ENCODE measurements at places on chromosomes 3 and 15.

GRCh38 chr15:39622660-39623516, 42.0 kb downstream of the THBS1 start:
- no peak for DNase-seq

DNA sequence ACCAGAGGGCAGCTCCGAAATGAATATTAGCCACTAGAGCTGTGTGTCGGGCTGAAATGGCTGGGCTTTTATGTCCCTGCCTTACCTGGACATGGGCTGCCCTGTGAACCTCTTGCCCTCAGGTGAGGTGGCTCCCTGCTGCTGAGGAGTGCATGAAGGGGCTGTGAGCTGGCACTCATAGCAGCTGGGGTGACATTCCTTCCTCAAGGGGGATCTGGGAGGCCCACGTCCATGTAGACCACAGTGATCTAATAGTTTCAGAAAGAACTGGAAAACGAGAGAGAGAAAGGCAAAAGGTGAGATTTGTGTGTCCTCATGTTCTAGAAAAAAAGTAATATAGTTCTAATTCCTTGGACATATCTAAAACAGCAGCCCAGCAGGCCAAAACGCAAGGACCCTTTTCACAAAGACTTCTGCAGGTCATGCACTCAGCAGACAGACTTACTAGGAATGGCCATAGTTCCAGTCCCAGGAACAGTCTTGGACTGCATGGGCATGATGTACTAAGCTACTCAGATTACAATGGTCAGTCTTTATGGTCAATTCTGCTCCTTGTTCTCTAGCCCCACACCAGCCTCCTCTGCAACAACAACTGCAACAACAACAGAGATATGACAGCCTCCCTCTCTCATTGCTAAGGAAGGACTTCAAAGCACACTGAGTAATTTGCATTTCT, 10.8 kb upstream of the SLC24A5 start:
- DNase-seq, result no peak

DNA sequence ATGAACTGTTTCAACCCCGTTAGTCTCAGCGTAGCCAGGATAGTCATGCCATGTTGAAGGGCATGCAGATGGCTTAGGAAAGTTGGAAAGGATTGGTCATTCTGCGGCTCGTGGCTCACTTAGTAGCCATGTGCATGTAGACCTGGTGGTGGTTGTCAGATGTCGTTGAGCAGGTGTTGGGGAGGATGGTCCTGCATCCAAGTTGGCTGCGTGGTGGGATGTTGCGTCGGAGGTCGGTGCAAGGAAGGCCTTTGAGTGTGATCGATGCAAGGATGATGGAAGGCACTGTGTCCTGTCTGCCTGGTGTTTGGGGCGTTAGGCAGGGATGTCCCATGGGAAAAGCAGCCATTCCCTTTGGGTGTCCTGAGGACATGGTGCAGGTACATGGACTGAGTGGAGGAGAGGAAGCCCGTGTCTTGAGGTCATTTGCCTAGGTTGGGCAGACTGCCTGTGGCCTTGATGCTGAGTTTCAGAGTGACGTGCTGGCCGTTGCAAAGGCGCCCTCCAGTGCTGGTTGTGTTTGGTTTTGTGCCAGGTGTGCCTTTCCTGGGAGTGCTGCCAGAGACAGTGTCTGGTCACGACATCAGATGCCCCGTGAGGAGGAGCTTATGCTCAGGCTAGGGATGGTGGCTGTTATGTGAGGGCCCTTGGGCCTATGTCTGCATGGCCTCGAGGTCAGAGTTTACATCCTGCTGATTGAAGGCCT, 103.4 kb downstream of the SNRPN start:
- no peak for DNase-seq

- DNase-seq, result no peak
Measured at GRCh38 chr3:128573160-128573559, 77.5 kb downstream of the RPN1 start.

GRCh38 chr3:74842141-74842540, 227.7 kb upstream of the CNTN3 start:
- DNase-seq, result no peak

GRCh38 chr15:34047893-34048775, 9.1 kb upstream of the AVEN start:
- DNase-seq, result no peak

DNA sequence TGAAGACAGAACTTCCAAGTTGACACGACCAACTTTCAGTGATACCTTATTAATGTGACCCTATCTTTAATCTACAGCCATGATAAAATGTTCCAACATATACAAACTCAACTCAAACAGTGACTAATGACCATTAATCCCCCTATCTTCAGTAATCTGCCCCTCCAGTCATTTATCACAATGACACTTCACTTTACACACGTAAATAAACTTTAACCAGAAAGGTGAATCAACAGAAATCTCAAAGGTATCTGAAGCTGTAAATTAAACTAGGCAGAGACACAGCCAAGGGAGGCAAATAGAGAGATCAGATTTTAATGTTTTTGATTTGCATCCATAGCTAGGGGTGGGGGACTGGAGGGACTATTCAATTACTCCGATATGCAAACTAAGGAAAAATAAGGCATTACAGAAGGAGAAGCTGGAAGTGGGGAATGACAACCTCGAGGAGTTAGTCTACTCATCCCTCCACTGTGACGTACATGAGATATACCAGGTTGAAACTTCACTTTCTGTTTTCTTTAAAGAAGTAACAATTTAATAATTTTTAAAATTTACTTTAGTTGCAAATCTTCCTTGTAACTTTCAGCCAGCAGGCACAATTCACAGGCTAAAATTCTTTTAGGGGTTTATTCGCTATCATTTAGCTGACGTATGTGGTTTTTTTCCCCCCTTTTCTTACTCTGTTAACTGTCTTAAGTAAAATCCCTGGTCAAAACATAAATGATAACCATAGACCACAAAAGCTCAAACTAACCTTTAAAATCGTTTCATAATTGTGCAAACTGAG, 751.0 kb downstream of the ROBO1 start:
- DNase-seq, result no peak

- peak; percentile 52 for DNase-seq
Measured at GRCh38 chr3:46928282-46928681, 48.3 kb downstream of the CCDC12 start.

DNA sequence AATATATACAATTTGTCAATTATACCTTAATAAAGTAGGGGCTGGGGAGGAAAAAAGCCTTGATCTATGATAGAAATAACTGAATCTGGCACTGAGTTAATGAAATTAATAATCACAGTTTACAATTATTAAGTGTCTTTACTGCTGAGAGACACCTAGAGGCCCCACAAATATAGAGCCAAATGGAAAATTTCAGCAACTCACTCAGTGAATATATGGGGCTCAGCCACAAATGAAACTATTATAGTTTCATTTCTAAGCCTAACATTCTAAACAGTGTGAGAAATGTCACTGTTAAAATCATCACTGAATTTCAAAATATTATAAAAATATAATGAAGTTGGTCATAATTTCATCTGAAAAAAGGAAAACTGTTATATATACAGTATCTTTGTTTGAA, 40.3 kb downstream of the GNB4 start:
- DNase-seq, result peak; percentile 50

DNA sequence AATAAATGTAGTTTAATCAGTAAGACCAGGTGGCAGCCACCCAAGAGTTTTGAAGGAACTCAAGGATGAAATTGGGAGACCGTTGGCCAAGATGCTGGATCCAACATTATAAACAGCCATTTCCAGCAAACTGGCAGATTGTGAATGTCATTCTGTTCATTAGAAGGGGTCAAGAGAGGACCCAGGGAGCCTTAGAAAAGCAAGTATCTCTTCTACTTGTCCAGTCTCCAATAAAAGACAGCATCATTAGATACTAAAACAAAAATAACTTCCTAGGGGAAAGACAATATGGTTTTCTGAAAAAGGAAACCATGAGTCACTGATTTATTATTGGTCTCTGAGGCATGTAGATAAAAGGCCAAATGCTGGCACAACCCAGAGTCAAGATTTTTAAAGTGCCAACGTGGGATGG, 67.9 kb downstream of the GADL1 start:
- peak; percentile 11 for DNase-seq

DNA sequence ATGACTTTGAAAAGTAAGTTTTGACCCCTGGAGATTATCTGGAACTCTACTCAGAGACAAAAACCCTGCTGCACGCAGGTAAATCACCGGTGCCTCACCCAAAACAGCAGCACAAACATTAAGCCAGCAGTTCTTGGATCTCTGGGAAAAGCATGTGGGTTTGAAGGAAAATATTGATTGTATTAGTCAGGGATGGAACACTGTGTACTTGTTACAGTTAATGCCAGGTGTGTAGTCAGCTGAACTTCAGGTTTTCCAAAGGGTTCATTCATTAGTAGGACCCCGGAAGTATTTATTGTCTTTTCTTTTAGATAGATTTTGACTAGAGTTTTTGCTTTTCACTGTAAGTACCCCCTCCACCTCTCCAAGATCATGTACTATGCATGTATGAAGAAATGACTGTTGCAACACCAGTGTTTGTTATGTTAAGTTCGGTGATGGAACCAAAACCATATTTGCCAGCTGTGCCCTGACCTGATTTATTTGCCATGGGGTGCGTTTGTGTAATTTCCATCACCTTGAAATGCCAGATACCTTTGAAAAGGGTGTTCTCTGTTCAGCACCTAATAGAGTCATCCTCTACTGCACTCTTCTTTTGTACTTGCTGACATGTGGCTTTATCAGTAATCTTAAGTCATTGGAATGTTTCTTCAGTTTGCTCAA, 14.5 kb downstream of the ARHGEF26 start:
- DNase-seq, result no peak

DNA sequence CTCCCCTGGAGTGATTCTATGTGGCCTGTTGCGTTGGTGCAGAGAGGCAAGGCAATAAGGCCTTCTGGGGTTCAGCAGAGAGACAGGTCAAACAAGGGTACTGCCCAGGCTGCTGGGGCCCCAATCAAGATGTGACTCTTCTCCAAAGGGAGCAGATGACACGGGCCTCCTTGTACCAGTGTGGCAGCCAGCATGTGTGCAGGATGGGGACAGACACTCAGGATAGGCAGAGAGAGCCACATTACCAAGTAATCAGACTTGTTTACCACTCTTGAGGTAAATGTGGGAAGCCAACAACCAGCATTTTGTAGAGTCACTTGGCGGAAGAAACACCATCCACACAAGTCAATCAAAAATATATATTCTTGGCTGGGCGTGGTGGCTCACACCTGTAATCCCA, 95.3 kb upstream of the DLG1 start:
- no peak for DNase-seq

DNA sequence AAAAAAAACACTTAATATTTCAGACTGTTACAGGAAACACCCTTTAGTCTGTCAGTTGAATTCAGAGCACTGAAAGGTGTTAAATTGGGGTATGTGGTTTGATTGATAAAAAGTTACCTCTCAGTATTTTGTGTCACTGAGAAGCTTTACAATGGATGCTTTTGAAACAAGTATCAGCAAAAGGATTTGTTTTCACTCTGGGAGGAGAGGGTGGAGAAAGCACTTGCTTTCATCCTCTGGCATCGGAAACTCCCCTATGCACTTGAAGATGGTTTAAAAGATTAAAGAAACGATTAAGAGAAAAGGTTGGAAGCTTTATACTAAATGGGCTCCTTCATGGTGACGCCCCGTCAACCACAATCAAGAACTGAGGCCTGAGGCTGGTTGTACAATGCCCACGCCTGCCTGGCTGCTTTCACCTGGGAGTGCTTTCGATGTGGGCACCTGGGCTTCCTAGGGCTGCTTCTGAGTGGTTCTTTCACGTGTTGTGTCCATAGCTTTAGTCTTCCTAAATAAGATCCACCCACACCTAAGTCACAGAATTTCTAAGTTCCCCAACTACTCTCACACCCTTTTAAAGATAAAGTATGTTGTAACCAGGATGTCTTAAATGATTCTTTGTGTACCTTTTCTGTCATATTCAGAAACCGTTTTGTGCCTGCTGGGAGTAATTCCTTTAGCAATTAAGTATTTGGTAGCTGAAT, 17.9 kb downstream of the TMEM43 start:
- no peak for DNase-seq

DNA sequence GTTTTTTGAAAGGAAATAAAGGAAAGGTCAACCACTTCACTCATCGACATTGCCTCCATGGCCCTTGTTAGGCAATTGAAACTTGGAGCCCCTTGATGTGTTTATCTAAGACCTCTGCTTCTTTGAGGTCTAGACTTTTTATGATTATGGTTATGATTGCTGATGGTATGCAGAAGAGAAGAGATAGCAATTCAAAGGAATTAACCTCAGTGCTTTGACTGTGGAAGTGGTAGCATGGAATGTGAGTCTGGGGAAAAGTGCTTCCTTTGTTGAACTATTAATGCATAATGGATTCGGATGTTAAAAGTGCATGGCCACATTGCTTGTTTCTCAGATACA, 46.1 kb downstream of the FNDC3B start:
- no peak for DNase-seq

GRCh38 chr15:61644550-61644949, 415.4 kb upstream of the RORA start:
- DNase-seq, result no peak

DNA sequence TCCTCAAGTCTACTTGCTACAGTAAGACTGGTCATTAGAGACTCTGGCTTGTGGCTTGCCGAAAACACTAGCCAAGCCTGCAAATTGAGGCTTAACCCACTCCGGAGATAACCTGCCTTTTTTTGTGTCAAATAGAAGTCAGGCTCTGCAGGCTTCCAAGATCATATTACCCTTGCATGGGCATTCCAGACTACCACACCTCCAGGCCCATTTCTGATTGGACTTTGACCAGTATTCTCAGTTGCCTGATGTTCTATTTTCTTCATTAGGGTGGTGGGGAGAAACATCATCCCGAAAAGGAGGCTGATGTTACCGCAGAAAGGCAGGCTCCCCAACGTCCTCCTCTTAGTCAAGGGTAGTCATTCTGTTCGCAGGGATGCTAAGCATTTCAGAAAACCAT, 68.1 kb upstream of the FOXP1 start:
- no peak for DNase-seq

DNA sequence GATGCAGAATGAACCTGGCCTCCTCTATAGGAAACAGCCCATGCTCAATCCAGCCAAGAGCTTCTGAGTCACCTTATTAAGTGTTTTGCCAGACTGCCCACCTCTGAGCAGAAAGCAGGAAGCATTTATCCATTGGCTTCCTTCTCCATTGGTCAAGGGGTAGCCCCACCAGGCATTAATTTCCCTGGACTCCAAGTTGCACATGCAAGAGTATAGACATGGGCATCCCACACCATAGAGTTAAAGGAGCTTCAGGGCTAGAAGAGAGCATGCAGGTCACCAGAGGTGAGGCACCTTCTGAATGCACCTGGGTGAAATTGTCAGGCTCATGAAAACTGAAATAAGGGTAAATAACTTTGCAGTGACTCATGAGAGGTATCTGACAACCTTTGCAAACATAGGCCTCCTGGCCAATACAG, 230.8 kb upstream of the STAC start:
- no peak for DNase-seq

GRCh38 chr15:73925848-73926218, 429 bp upstream of the LOXL1 start:
- DNase-seq, result no peak

DNA sequence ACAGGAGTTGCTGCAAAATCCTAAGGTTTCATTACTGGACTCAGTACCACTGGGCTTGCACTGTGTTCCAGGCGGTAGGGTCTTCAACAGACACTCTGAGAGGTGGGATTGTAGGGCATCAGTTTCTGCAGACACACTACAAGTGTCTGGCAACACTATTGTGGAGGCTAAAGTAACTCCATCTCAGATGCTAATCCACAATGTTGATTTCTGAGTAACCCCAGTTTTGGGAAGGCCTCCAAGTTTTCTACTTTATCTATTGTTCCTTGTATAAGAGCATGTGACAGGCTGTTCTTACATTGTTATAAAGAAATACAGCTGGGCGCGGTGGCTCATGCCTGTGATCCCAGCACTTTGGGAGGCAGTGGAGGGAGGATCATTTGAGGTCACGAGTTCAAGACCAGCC, 2.5 kb upstream of the ABHD5 start:
- DNase-seq, result no peak

All from MM.1S (cell line).